Colonic mucosa (tissue), 4 donors: ENCODE measurements at places on chromosomes 2 and 18.

DNA sequence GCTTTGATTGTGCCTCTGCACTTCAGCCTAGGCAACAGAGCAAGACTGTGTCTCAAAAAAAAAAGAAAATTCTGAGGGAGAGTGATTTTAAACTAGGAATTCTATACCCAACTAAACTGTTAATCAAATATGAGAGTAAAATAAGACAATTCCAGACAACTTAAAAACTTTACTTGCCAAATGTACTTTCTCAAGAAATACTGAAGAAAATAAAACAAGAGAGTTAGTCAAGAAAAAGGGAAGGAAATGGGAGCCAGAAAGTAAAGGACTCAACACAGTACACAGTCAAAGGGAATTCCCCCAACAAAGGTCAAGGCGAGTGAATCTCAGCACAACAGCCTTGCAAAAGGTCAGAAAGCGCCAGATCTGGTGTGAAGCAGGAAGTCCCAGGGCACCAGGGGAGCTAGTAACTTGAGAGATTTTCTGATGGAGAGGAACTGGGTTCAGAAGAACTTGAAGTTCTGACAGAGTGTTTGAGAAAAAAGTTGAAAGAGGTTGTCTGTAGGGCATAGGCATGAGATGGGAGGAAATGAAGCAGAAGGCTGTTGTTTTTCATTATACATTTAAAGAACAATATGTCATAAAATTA lies 22.6 kb upstream of the TBC1D8 start:
- H3K27me3 ChIP-seq: no peaks in the 10 kb centered on the region
- no peaks in the 10 kb centered on the region for H3K4me1 ChIP-seq
- no peak overlapping the region for H3K27ac ChIP-seq
- no peaks in the 10 kb centered on the region for H3K36me3 ChIP-seq
- no peak overlapping the region for H3K4me3 ChIP-seq

DNA sequence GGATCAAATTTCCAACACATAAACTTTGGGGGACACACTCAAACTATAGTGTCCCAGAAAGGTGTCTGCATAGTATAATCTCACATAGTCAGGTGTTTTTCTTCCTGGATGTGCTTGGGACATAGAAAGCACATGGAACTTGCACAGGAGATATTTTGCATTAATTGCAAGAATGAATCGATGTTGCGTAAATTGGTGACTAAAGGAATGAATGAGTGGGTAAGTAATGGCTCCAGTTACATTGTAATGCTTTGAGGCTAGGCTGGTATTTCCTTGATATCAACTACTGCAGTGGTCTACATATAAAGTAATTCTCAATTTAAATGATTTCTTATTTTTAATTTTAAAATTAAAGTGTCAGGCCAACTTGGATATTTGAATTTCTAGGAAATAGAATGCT lies 53.4 kb downstream of the SH3RF3 start:
- H3K27ac ChIP-seq: no peak overlapping the region
- no peaks in the 10 kb centered on the region for H3K36me3 ChIP-seq
- no peaks in the 10 kb centered on the region for H3K4me1 ChIP-seq
- no peak for DNase-seq

- no peak overlapping the region for H3K27ac ChIP-seq
- no peaks in the 10 kb centered on the region for H3K27me3 ChIP-seq
- no peaks in the 10 kb centered on the region for H3K4me1 ChIP-seq
- H3K36me3 ChIP-seq: no peaks in the 10 kb centered on the region
- no peak overlapping the region for H3K4me3 ChIP-seq
These were observed 37.8 kb upstream of the POU3F3 start for GRCh38 chr2:104816143-104816542.

- peak; percentile 90 for DNase-seq
- H3K4me3 ChIP-seq: peak overlapping the region; percentile 69
- H3K4me1 ChIP-seq: no peaks in the 10 kb centered on the region
- H3K36me3 ChIP-seq: no peaks in the 10 kb centered on the region
- H3K27me3 ChIP-seq: no peaks in the 10 kb centered on the region
These were observed 80.7 kb upstream of the LDLRAD4 start for GRCh38 chr18:13137670-13138419.

- H3K36me3 ChIP-seq: no peaks in the 10 kb centered on the region
- DNase-seq: no peak
- no peaks in the 10 kb centered on the region for H3K27me3 ChIP-seq
- no peak overlapping the region for H3K4me3 ChIP-seq
- no peaks in the 10 kb centered on the region for H3K4me1 ChIP-seq
These were observed 180.1 kb downstream of the CDH2 start for GRCh38 chr18:27996801-27997272.

DNA sequence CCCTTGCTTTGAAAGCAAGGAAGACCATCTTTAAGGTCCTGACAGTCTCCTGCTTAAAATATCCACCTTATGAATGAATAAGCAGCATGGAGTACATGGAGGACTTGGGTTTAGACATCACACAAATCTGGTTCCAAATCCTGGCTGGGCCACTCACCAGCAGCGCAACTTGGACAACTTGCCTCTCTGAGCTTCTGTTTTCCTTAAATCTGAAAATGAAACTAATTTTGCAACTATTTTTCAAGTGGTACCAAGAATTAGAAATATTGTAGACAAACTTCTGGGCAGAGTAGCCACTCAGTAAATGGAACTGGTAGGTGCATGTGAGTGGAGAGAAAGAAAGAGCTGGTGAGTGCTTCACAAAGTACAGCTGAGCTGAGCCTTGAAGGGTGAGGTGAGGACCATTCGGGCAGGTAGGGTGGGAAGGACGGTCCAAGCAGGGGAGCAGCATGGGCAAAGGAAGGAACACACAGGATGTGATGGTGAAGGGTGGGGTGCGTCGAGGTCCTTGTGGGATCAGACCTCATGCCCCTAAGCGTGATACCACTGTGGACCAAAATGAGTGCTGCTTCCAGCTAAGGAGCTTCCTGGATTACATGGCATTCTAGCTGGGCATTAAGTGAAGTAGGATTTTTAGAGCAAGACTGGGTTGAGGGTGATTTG lies 14.4 kb upstream of the TET3 start:
- H3K27ac ChIP-seq: no peak overlapping the region
- no peaks in the 10 kb centered on the region for H3K36me3 ChIP-seq
- H3K4me3 ChIP-seq: no peak overlapping the region

GRCh38 chr2:165793779-165794535 lies at the start of gene GALNT3:
Gene GALNT3, minus strand, starts transcription at chr2:165794247. Its CDS starts 23,547 bp downstream, at chr2:165770700.
- no peaks in the 10 kb centered on the region for H3K4me1 ChIP-seq
- no peaks in the 10 kb centered on the region for H3K27me3 ChIP-seq
- H3K36me3 ChIP-seq: no peaks in the 10 kb centered on the region

DNA sequence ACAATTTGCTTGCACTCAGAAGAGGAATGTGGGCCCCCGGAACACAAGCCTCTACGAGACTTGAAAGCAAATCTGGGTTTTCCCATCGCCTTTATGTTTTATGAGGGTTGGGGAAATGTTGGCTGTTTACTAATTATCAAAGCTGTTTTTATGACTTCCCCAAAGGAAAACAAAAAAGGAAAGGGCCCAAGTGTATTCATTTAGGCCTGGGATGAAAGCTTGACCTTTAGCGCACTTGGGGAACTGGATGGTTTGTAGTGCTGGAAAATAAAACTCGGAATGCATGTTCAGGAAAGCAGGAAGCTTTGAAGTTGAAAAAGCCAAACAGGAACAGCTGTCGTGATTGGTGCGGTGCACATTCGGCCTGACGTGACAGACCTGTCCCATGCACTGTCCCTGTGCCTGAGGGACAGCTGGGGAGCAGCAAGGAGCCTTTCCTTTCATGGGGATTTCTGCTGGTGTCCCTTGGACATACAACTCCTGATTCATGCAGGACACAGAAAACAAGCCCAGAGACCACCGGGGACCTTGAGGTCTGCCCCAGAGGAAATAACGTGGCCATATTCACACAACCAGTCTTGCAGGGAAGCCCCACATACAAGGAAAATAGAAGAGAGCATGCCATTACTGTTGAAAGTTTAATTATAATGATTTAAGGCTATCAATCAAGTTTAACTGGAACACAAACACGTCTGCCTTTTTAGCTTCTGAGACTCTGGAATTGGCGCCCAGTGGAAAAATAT lies 169.7 kb upstream of the APCDD1 start:
- peak overlapping the region; percentile 7 for H3K27ac ChIP-seq
- H3K4me3 ChIP-seq: no peak overlapping the region
- no peaks in the 10 kb centered on the region for H3K36me3 ChIP-seq
- no peaks in the 10 kb centered on the region for H3K4me1 ChIP-seq

DNA sequence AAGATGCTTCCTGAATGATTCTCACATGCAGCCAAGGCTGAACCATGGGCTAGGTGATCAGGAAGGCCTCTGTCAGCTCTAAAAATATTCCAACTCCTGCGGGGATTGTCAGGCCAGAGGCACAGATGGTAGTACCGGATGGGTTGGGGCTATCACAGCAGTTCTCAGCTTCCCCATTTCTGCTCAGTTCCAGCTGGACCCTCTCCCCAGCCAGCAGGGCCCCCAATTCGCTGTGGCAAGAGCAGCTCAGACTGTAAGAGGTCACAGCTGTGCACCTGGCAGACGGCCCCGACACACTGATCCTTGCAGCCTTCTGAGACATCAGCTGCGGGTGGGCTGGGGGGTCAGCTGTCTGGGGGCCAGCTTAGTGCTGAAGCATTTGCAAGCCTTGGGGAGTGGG lies 43.6 kb upstream of the TCF7L1 start:
- no peaks in the 10 kb centered on the region for H3K36me3 ChIP-seq
- no peaks in the 10 kb centered on the region for H3K4me1 ChIP-seq
- H3K4me3 ChIP-seq: no peak overlapping the region
- no peak for DNase-seq
- no peaks in the 10 kb centered on the region for H3K27me3 ChIP-seq
- no peak overlapping the region for H3K27ac ChIP-seq

DNA sequence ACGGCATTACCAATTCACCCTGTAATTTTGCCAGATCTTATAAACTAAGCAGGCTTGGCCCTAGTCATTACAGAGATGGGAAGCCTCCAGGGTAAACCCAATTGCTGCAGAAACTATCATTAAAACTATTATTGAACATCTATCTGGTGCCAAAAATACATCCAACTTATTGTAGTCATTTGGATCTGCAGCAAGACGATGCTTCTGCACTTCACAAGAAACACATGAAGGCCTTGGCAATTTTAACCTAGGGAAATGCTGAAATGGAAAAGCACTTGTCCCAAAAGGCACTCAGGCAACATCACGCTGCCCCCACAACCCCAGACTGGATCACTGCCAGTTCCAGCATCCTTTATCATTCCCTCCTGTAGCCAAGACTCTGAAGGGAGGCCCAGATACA lies 85.3 kb upstream of the ACVR2A start:
- no peaks in the 10 kb centered on the region for H3K4me1 ChIP-seq
- H3K4me3 ChIP-seq: no peak overlapping the region
- DNase-seq: no peak
- no peak overlapping the region for H3K27ac ChIP-seq

DNA sequence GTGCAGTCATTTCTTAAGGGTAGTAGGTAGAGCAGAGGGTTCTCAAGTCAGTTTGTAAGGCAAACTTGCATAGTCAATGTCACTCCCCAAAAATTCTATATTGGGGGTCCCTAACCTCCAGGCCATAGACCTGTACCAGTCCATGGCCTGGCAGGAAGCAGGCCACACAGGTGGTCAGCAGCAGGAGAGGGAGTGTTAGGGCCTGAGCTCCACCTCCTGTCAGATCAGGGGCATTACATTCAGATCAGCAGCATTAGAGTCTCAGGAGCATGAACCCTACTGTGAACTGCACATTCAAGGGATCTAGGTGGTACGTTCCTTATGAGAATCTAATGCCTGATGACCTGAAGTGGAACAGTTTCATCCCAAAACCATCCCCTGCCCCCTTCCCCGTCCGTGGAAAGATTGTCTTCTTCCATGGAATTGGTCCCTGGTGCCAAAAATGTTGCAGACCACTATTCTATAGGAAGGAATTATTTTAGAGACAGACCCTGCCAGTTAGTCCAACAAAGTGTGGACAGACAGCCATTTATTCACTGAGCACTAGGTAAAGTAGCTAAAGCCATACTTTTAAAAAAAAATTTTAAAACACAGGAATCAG lies 6.7 kb downstream of the COA5 start:
- no peak for DNase-seq
- H3K27me3 ChIP-seq: no peaks in the 10 kb centered on the region
- no peak overlapping the region for H3K4me3 ChIP-seq
- H3K27ac ChIP-seq: no peak overlapping the region

DNA sequence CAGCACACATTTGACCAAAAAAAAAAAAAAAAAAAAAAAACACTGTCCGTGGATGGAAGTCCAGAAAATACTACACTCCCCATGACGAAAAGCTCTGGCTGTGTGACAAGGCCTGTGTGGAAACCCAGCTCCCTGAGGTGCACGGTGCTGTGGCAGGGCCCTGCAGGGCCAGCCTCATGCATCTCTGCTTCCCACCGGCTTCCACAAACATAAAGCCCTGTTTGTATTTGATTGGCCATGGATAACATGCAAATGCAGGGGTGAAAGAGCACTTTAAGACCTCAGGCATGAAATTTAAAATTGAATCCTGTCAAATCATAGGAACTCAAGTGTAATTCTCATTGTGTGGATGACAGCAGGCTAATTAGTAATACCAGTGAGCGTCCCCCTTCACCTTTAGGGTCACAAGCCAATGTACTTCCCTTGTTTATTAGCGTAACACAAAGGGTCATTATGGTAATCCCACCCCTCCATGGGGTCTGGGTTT lies 757.2 kb downstream of the GALR1 start:
- H3K4me1 ChIP-seq: no peaks in the 10 kb centered on the region
- DNase-seq: no peak
- H3K27ac ChIP-seq: no peak overlapping the region
- H3K27me3 ChIP-seq: no peaks in the 10 kb centered on the region
- no peaks in the 10 kb centered on the region for H3K36me3 ChIP-seq

GRCh38 chr2:241499146-241499965 lies 9.0 kb downstream of the STK25 start:
- no peaks in the 10 kb centered on the region for H3K36me3 ChIP-seq
- no peak overlapping the region for H3K27ac ChIP-seq
- no peaks in the 10 kb centered on the region for H3K27me3 ChIP-seq

DNA sequence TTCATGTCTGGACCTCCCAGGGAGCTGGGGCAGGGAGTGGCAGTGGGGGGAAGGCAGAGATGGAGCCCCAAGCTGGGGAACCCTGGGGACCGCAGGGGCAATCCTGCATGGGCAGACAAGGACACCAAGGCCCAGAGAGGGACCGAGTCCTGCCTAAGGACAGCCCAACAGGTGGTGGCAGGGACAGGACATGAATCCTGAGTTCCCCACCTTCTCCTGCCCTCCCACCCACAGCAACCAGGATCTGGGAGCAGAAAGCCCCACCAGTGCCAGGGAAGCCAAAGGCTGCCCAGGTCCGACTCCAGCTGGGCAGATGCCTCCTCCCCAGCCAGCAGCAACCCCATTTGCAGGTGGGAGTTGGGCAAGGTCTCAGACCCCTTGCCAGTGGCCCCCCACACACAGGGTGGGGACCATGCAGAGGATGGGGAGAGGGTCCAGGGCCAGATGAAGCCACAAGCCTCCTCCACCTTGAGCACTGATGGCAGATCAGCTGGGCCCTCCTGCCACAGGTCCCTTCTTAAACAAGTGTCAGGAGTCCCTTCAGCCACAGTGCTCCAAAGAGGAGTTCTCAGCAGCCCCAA lies 6.3 kb downstream of the ADRA2B start:
- no peaks in the 10 kb centered on the region for H3K4me1 ChIP-seq
- no peak overlapping the region for H3K27ac ChIP-seq
- no peaks in the 10 kb centered on the region for H3K36me3 ChIP-seq
- H3K4me3 ChIP-seq: no peak overlapping the region
